CD14-positive monocyte (primary cell): ENCODE measurements at places on chromosomes 12 and 14. TPM values are rescaled to one million over a fixed set of nuclear protein-coding genes. Genes with fewer than 3 reads are reported as not detected.

- no peaks in the 10 kb centered on the region for H3K36me3 ChIP-seq
- H3K4me1 ChIP-seq, result peaks cover 31% of the 10 kb centered on the region
- H3K27me3 ChIP-seq, result peaks cover 16% of the 10 kb centered on the region
- DNase-seq, result no peak
- no peak overlapping the region for H3K27ac ChIP-seq
These were observed 3.1 kb upstream of the ARHGEF40 start for GRCh38 chr14:21066882-21067502.

FSCB gene
- not detected for polyA plus RNA-seq

GRCh38 chr14:32985866-32986265 lies 47.2 kb downstream of the NPAS3 start:
- H3K4me1 ChIP-seq, result no peaks in the 10 kb centered on the region
- H3K27ac ChIP-seq, result no peak overlapping the region
- DNase-seq, result no peak
- H3K4me3 ChIP-seq, result no peak overlapping the region
- H3K36me3 ChIP-seq, result no peaks in the 10 kb centered on the region

DNA sequence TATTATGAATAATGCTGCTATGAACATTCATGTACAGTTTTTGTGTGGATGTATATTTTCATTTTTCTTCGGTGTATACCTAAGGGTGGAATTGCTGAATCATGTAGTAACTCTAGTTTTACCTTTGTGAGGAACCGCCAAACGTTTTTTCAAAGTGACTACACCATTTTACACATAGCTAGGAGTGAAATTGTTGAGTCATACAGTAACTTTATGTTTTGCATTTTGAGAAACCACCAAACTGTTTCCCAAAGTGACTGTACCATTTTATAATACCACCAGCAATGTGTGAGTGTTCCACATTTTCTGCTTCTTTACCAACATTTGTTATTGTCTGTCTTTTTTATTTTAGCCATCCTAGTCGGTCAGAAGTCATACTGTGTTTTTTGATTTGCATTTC lies 3.1 kb upstream of the TPH2 start:
- H3K4me1 ChIP-seq, result no peaks in the 10 kb centered on the region
- H3K4me3 ChIP-seq, result no peak overlapping the region
- no peaks in the 10 kb centered on the region for H3K36me3 ChIP-seq
- DNase-seq, result no peak

DNA sequence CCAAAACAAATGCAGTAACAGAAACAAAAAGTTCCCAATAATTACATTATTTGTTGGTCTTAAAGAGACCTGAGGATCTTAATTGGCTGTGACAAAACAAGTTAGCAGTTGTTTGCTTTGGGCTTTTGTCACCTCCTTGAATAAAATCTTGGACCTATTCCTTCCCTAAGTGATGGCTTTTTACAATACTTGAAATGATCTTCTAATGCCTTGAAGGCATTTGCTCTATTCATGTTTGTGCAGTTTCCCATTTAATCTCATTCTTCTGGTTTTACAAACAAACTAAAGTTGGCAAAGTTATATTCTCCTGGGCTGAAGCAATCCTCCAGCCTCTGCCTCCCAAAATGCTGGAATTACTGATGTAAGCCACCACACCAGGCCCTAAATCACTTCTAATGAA lies 98.8 kb downstream of the OSBPL8 start:
- H3K36me3 ChIP-seq, result no peaks in the 10 kb centered on the region
- H3K27me3 ChIP-seq, result no peaks in the 10 kb centered on the region
- no peak overlapping the region for H3K27ac ChIP-seq
- DNase-seq, result no peak

GRCh38 chr12:105212438-105212837 lies 23.5 kb downstream of the APPL2 start:
- DNase-seq, result no peak
- H3K27me3 ChIP-seq, result no peaks in the 10 kb centered on the region
- H3K4me1 ChIP-seq, result no peaks in the 10 kb centered on the region
- H3K27ac ChIP-seq, result no peak overlapping the region
- H3K36me3 ChIP-seq, result peaks cover 45% of the 10 kb centered on the region

ACOT6 gene
- polyA plus RNA-seq, result not detected

OR4K1 gene
- polyA plus RNA-seq, result not detected

DNA sequence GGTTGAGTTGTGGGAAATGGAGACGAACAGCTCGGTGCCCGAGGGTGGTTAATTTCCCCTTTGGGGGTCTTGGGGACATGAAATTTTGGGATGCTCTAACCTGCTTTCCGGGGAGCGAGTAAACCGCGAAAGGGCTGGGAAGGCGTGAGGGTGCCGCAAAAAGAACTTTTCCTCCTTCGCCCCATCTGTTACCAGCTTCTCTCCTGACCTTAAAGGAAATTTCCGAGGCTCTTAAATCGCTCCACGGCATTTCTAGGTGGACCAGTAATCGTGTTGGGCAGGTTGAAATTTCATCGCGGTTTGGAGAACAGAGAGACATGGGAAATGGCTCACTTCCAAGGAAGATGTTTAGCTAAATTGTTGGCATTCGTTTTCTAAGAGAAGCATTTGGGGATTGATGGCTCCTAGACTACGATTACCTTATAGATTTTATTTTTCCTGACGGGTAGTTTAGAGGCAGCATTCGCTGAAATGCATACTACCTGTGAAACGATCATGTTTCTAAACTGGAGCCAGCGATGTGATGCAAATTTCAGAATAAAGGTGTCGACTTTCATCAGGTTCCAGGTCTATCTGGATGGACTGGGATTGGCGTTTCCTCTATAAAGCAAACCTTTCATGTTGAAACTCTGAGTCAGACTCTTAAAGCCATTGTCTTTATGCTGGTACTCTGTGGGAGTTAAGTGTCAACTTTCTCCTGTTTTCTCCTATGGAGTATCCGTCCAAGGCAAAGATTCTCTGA lies 414.5 kb downstream of the PCNX1 start:
- H3K27ac ChIP-seq, result peak overlapping the region; percentile 86
- H3K4me3 ChIP-seq, result peak overlapping the region; percentile 84
- H3K4me1 ChIP-seq, result peaks cover 51% of the 10 kb centered on the region
- H3K27me3 ChIP-seq, result no peaks in the 10 kb centered on the region

CLEC2A gene
- not detected in 2 replicates for polyA plus RNA-seq

LBHD2 gene
- polyA plus RNA-seq, result not detected in 2 replicates

- H3K27ac ChIP-seq, result no peak overlapping the region
- peaks cover 21% of the 10 kb centered on the region for H3K4me1 ChIP-seq
- H3K4me3 ChIP-seq, result peak overlapping the region; percentile 69
- peaks cover 16% of the 10 kb centered on the region for H3K36me3 ChIP-seq
These were observed 1.2 kb downstream of the UNC119B start for GRCh38 chr12:120711411-120711810.

- H3K27me3 ChIP-seq, result no peaks in the 10 kb centered on the region
- DNase-seq, result no peak
- peaks cover 7% of the 10 kb centered on the region for H3K4me1 ChIP-seq
- no peak overlapping the region for H3K27ac ChIP-seq
- no peak overlapping the region for H3K4me3 ChIP-seq
These were observed 43.6 kb downstream of the ETV6 start for GRCh38 chr12:11693067-11693466.

KLRC3 gene
- not detected in 2 replicates for polyA plus RNA-seq

DNA sequence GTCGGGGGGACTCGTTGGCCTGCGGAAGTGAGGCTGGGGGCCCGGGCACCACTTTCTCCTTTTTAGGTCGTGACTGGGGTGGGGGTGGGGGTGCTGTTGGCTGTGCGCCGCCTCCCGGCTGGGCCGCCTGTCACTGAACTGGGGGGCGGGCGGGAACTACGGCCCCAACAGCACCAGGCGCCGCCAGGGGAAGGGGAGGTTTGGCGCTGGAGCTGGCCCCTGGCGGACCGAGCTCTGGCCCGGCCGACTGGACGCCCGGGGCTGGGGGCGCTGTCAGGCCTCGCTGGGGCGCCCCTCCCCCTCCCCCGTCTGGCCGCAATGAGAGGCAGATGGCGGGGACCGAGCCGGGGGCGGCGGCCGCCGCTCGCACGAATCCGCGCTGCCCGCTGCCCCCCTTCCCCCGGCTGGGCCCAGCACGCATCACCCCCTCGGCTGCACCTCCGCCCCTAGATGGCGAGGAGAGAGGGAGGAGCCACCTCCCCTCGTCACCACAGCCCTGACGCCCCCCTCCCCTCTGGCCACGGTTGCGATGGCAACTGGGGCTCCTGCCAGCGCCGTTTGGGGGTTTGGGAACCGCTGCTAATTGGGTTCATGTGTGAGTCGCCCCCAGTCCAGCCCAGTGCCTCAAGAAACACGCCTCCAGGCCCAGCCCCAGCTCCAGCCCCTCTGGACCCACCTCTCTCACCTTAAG lies 723 bp downstream of the NFATC4 start:
- no peaks in the 10 kb centered on the region for H3K36me3 ChIP-seq
- no peak overlapping the region for H3K4me3 ChIP-seq
- peaks cover 29% of the 10 kb centered on the region for H3K4me1 ChIP-seq
- H3K27me3 ChIP-seq, result peaks cover 58% of the 10 kb centered on the region
- no peak overlapping the region for H3K27ac ChIP-seq
- no peak for DNase-seq

GRCh38 chr14:73877790-73878189 lies 8.9 kb upstream of the ZNF410 start:
- no peaks in the 10 kb centered on the region for H3K4me1 ChIP-seq
- DNase-seq, result no peak
- H3K36me3 ChIP-seq, result no peaks in the 10 kb centered on the region

DNA sequence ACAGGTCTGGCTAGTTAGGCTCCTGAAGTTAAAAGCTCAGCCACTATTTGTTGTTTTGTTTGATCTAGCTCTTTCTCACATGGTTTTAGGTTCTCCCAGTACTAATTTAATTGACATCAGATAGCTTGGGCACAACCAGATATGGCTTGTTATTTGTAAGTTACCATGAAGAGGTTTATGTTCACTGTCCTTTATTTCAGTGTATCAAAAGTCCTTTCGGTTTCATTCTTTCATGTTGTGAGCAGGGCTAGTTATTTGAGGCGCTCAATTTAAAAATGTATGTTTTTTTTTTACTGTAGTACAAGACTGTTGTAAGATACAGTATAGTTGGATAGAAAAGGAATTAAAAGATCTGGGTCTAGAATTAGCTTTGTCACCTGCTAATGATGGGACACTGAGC lies 7.0 kb downstream of the GPX2 start:
- no peaks in the 10 kb centered on the region for H3K4me1 ChIP-seq
- H3K27me3 ChIP-seq, result no peaks in the 10 kb centered on the region
- H3K4me3 ChIP-seq, result no peak overlapping the region
- H3K27ac ChIP-seq, result no peak overlapping the region
- H3K36me3 ChIP-seq, result peaks cover 99% of the 10 kb centered on the region

- peak; percentile 32 for DNase-seq
- peaks cover 63% of the 10 kb centered on the region for H3K4me1 ChIP-seq
- H3K27me3 ChIP-seq, result peaks cover 4% of the 10 kb centered on the region
- H3K36me3 ChIP-seq, result peaks cover 47% of the 10 kb centered on the region
- peak overlapping the region; percentile 81 for H3K27ac ChIP-seq
These were observed 4.4 kb downstream of the VDR start for GRCh38 chr12:47900131-47901062.

DNA sequence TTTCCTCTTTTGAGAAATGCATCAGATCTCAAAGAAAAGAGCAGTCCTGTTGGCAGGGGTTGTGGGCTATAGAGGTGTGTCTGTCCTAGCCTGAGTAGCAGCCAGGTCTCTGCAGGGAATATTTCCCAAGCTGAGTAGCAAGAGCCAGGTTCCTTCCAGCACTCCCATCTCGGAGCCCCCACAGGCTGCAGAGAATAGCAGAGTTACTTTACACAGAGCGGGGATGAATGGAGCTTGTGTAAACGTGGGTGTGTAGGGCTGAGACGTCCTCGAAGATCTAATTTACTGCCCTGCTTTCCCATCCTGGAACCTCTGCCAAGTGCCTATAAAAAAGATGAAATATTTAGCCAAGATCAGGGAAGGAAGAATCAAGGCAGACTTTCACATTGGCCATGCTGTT lies 156.6 kb downstream of the TSPAN9 start:
- no peak for DNase-seq
- H3K4me3 ChIP-seq, result no peak overlapping the region

DNA sequence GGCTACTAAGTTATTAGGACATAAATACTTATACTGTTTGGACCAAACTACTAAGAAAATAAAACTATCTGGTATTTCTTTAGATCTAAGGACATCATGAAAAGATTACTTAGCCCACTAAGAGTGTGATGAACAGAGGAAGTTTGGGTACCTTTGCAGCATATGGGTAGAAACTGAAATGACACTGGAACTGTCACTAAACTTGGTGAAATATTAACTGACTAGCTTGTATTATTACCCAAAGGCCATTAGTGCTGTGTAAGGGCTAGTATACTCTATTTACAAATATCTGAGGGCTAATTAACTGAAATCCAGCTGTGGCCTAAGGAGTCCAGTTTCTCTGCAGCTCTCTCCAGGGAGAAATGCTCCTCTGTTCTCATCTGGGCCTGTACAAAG lies 45.5 kb downstream of the PAWR start:
- H3K27me3 ChIP-seq, result no peaks in the 10 kb centered on the region
- H3K4me3 ChIP-seq, result no peak overlapping the region
- no peak for DNase-seq
- H3K27ac ChIP-seq, result no peak overlapping the region

GRCh38 chr12:74732826-74733225 lies 195.2 kb downstream of the ATXN7L3B start:
- H3K27me3 ChIP-seq, result no peaks in the 10 kb centered on the region
- H3K36me3 ChIP-seq, result no peaks in the 10 kb centered on the region
- no peak overlapping the region for H3K27ac ChIP-seq

- H3K27ac ChIP-seq, result no peak overlapping the region
- H3K27me3 ChIP-seq, result no peaks in the 10 kb centered on the region
- H3K36me3 ChIP-seq, result no peaks in the 10 kb centered on the region
These were observed 2.3 kb downstream of the SPATS2 start for GRCh38 chr12:49369411-49370145.

DNA sequence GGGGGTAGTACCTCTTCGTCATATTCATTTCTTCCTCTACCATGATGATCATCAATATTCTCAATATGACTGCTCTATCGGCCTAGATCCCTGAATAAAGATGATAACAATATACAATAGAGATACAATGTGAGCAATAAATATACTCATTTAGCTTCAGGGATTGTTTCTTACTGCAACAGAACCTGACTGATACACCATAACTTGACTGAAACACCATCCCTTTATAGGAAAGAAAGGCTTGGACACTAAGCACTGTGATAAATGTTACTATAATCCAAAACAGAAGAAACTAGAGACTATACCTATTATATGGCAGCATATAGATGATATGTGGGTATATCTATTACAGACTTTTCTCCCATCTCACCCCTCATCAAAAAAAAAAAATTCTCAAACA lies 1.2 kb upstream of the RHOJ start:
- no peak overlapping the region for H3K4me3 ChIP-seq
- DNase-seq, result no peak
- H3K27me3 ChIP-seq, result peaks cover 6% of the 10 kb centered on the region
- H3K4me1 ChIP-seq, result peaks cover 4% of the 10 kb centered on the region
- H3K27ac ChIP-seq, result no peak overlapping the region
